ENCODE measurements at places on chromosomes 1 and 21. TPM values are rescaled to one million over a fixed set of nuclear protein-coding genes. Genes with fewer than 3 reads are reported as not detected.

The HNRNPCL2 gene
- not detected for total RNA-seq

The FGR gene
- total RNA-seq, result 83.8 TPM

The BTBD19 gene
- total RNA-seq, result 2.7 TPM

The CAPN9 gene
- not detected for total RNA-seq

The DNASE2B gene
- not detected for total RNA-seq

The CLDN17 gene
- not detected for total RNA-seq

The LRRC71 gene
- total RNA-seq, result not detected

The ILDR2 gene
- total RNA-seq, result 5.4 TPM

The RPL11 gene
- 1,753 TPM for total RNA-seq

DNA sequence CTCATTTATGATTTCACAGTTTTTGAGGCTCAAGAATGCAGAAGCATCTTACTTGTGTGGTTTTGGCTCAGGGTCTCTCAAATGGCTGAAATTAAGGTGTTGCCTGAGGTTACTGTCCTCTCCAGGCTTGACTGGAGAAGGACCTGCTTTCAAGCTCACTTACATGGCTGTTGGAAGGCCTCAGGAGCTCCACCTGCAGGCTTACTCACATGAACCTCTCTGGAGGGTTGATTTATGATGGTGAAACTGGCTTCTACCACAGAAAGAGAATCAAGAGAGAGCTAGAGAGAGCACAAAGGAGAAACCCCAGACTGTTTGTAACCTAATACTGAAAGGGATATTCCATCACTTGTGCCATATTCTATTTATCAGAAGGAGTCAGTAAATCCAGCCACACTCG, 6.2 kb upstream of the KCNK2 start:
- no peak for DNase-seq
- no peaks in the 10 kb centered on the region for H3K27me3 ChIP-seq
- H3K4me1 ChIP-seq, result no peaks in the 10 kb centered on the region
- H3K36me3 ChIP-seq, result no peaks in the 10 kb centered on the region
- H3K27ac ChIP-seq, result no peak overlapping the region
- H3K4me3 ChIP-seq, result no peak overlapping the region

GRCh38 chr21:15486460-15487195, 243.2 kb upstream of the USP25 start:
- no peak overlapping the region for H3K27ac ChIP-seq
- H3K4me3 ChIP-seq, result no peak overlapping the region
- DNase-seq, result no peak
- no peaks in the 10 kb centered on the region for H3K27me3 ChIP-seq

- no peak overlapping the region for H3K27ac ChIP-seq
- H3K36me3 ChIP-seq, result no peaks in the 10 kb centered on the region
- H3K4me3 ChIP-seq, result no peak overlapping the region
These were observed 239.3 kb downstream of the KCNK2 start for GRCh38 chr1:215321802-215322201.

DNA sequence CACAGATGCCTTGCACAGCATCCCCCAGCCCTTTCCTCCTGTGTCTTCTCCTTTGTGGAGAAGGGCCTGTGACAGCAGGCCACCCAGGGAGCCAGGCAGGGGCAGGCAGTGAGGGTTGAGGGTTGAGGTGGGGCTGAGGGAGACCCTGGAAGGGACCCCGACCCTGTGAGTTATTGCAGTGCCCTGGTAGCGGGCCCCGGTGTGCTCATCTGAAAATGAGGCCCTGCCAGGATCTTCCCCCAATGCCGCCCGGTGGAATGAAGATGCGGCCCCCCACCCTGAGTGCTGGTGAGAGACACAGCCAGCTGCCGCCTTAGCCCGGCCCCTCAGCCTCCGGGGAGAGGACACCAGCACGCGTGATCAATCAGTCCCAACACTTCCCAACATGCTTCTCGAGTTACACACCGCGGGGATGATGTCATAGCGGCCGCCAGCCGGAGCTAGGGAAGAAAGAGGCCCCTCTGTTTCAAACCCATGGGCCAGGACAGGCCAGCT, 36.2 kb upstream of the ACTRT2 start:
- no peak overlapping the region for H3K4me3 ChIP-seq
- no peak overlapping the region for H3K27ac ChIP-seq
- no peaks in the 10 kb centered on the region for H3K27me3 ChIP-seq
- H3K36me3 ChIP-seq, result no peaks in the 10 kb centered on the region

- no peaks in the 10 kb centered on the region for H3K27me3 ChIP-seq
- no peaks in the 10 kb centered on the region for H3K4me1 ChIP-seq
- H3K36me3 ChIP-seq, result no peaks in the 10 kb centered on the region
- no peak overlapping the region for H3K27ac ChIP-seq
These were observed 115.3 kb downstream of the NTPCR start for GRCh38 chr1:233065685-233066084.

DNA sequence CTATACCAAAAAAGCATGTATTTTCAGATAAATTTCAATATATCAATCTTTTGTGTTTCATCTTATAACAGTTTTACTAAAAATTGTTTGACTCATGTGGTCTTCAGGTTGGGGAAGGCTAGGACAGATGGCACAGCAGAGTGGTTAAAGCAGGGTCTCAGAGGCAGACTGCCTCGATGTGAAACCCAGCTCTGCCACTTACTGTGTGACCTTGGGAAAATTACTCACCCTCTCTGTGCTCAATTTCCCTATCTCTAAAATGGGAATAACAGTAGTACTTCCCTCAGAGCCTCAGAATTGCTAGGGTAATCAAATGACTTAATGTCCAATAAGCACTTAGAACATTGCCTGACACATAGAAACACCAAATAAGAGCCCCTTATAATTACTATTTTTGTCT, 262.1 kb upstream of the FMN2 start:
- no peak overlapping the region for H3K27ac ChIP-seq
- no peaks in the 10 kb centered on the region for H3K27me3 ChIP-seq
- H3K4me3 ChIP-seq, result no peak overlapping the region
- H3K36me3 ChIP-seq, result no peaks in the 10 kb centered on the region
- no peak for DNase-seq

- peaks cover 22% of the 10 kb centered on the region for H3K4me1 ChIP-seq
- H3K4me3 ChIP-seq, result peak overlapping the region; percentile 94
- no peaks in the 10 kb centered on the region for H3K27me3 ChIP-seq
- peak overlapping the region; percentile 63 for H3K27ac ChIP-seq
These were observed 978 bp downstream of the PRDM15 start for GRCh38 chr21:41877901-41878830.

GRCh38 chr1:178358456-178358855, 138.3 kb downstream of the CLEC20A start:
- no peaks in the 10 kb centered on the region for H3K4me1 ChIP-seq
- no peak overlapping the region for H3K4me3 ChIP-seq
- no peaks in the 10 kb centered on the region for H3K27me3 ChIP-seq
- H3K27ac ChIP-seq, result no peak overlapping the region

- H3K27ac ChIP-seq, result no peak overlapping the region
- H3K4me1 ChIP-seq, result peaks cover 7% of the 10 kb centered on the region
- DNase-seq, result no peak
These were observed 235.2 kb upstream of the RAB4A start for GRCh38 chr1:229035748-229036082.

Measured in GM12878 (cell line).